SW 1271 (cell line): ENCODE measurements at places on chromosomes 16 and 17.

DNA sequence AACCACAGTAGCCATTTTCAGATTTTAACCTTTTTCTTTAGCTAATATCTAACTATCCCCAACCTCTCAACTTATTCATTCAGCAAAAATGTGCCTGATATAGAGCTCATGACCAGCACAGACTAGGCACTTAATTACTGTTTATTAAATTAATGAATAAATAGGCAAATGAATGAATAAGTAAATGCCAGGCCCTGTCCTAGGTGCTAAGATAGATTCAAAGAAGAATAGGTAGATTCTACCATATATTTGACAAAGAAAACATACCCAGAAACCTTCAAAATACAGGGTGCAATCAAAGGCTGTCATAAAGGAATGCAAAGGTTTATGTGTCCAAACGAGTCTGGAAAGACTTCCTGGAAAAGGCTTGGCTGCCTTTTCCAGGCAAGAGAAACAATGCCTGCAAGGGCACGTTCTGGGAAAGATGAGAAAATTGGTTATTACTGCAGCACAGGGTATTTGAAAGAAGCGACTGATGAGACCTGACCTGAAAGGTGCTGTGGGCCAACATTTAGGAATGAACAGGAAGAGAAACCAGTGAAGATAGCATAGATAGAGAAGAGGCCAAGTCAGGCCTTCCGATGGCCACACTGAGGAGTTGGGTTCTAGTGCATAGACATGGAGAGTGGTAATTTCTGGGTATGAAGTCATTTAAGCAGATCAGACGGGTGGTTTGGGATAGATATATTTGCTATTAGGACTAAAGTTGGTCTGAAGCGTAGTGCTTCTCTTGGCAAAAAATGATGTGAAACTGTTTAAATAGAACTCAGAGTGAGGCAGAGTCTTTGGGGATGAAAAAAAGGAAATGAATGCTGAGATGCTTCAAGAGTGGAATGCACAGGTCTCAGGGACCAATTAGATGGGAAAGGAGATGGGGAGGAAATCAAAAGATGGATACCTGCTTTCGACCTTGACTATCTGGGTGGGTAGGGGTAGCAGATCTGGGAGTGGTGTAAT, 11.4 kb upstream of the CCL2 start:
- no peak for DNase-seq

DNA sequence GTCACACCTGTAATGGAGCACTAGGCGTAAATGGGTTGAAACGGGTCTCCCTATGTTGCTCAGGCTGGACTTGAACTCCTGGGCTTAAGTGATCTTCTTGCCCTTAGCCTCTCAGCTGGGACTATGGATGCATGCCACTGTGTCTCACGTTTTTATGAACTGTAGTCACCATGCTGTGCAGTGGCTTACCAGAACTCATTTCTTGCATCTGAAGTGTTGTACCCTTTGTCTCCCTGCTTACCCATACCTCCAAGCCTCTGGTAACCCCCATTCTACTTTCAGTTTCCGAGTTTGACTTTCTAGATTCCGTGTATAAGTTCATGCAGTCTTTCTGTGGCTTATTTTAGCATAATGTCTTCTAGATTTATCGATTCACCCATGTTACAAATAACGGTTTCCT, 7.7 kb downstream of the PYCARD start:
- DNase-seq = no peak

DNA sequence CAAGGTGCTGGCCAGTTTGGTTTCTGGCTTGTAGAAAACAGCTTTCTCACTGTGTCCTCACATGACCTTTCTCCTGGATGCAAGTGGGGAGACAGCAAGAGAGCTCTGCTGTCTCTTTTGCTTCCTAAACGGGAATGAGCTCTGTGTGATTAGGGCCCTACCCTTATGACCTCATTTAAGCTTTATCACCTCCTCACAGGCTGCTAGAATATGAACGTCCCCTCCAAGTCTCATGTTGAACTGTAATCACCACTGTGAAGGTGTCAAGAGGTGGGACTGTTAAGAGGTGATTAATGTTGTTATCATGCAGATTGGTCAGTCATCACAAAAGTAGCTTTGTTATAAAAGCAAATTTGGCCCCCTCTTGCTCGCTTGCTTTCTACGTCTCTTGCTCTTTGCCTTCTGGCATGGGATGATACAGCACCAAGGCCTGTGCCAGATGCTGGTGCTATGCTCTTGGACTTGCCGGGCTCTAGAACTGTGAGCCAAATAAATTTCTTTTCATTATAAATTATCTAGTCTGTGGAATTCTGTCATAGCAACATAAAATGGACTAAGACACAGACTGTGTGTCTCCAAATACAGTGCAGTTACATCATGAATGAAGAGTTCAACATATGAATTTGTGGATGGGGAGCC, 14.8 kb upstream of the POLR3E start:
- DNase-seq = no peak

GRCh38 chr17:19399750-19400450, 11.1 kb upstream of the RNF112 start:
- DNase-seq = no peak

DNA sequence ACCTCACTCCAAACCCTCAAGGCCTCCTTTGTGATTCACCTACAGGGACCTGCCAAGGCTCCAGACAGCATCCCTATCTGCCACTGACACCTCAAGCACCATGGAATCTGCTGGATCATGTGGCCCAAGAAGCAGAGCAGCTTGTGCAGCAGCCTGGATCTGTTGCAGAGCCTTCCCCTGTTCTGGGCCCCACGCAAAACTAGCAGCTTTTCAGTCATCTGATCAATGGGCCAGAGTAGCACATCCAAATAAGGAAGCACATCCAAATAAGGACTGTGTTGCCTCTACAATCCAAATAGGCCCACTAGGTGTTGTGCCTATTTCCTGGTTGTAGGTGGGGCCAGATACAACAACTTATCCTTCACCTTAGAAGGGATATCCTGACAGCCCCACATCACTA, 97.1 kb upstream of the GNAO1 start:
- DNase-seq = no peak
